Activated CD8-positive, alpha-beta T cell treated with anti-CD3 and anti-CD28 coated beads, Interleukin-2, amount 10 ng/mL, durations not matched to agents 7 days and 5 days (primary cell): ENCODE measurements at places on chromosomes 12 and 14. TPM values are rescaled to one million over a fixed set of nuclear protein-coding genes. Genes with fewer than 3 reads are reported as not detected.

The P2RX2 gene
- not detected for total RNA-seq

The TRIM9 gene
- total RNA-seq, result 0.63 TPM

The MYO1H gene
- not detected for total RNA-seq

The GPR65 gene
- 22.9 TPM for total RNA-seq

The LMNTD1 gene
- total RNA-seq, result not detected

- DNase-seq, result no peak
Observed at GRCh38 chr12:6104027-6104426, 20.4 kb downstream of the VWF start.

DNA sequence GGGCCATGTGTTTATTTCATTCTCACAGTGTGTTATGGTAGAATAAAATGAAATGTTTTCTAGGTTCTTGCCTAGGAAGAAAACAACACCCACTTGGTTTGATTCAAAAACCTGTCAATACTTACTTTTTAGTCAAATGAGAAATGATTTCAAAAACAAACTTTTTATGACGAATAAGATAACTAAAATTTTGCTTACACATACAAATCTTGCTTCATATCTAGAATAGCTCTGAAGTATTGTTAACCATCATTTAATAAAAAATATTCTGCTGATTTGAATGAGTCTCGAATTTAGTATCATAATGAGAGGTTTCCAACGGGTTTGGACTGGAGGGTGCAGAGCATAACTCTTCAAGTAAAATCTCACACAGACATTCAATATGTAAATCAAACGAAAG is 23.2 kb downstream of the SLCO1C1 start:
- no peak for DNase-seq

DNA sequence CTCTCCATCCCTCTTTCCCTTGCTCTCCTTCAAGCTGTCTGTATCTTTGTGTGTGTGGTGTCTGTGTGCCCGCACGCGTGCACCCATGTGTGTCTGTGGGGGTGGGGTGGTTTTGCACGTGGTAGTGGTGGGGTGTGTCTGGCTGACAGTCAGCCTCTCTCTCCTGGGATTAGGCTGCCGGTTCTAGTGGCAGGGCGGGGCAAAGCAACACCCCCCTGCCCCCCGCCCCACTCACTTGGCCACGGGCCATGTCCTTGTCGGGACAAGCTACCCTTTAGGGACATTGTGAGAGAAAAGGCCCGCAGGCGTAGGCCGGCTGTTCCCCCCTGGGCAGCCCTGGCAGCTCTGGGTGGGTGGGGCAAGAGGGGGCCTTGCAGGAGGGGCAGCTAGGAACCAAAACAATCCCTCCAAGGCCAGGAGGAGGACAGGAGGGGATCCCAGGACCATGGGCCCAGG is 182.6 kb downstream of the ALG10 start:
- no peak for DNase-seq
